ENCODE measurements at places on chromosomes 4 and X. TPM values are rescaled to one million over a fixed set of nuclear protein-coding genes. Genes with fewer than 3 reads are reported as not detected.

GRCh38 chrX:68112321-68112720, 321.0 kb downstream of the OPHN1 start:
- DNase-seq = no peak

DNA sequence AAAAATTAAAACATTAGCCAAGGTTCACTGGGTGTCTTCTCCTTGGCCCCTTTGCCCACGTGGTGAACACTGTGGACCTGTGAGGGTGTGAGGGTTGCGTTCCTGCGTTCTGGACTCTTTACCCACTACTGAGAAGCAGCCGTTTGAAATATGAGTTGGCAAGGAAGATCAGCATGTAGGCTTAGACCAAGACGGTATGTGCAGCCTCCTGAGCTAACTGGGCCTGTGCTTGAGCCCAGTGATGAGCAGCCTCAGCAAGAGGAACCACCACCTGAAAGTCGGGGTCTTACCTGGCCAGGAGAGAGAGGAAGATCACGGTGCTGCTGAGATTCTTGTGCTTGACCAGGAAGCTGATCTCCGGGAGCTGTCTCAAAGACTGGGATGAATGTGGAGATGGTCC, 19.5 kb downstream of the RGS12 start:
- no peak for DNase-seq

DNA sequence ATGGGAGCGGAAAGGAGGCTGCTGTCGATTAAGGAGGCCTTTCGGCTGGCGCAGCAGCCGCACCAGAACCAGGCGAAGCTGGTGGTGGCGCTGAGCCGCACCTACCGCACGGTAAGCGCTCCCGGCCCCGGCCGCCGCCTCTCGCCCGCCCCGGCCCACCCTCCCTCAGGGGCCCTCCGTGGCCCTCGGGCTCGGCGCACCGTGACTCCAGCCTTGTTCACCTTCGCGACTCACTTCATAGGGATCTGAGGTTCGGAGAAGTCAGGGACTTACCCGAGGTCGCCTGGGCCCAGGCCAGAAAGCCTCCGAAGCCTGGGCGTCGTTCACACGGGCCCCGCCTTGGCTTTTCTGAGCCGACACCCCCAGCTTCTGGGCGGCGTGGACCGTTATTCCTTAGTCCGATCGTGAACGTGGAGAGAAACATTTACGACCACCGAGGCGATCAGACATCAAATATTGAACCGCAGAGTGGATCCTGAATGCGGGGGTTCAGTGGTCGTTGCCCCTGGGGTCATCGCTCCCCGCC, 362 bp downstream of the NCAPG start:
- no peak for DNase-seq

The HSFX3 gene
- not detected for polyA plus RNA-seq

The UGT2B10 gene
- not detected for polyA plus RNA-seq

Measured in psoas muscle (tissue), 8 donors.